Stimulated activated CD8-positive, alpha-beta memory T cell treated with anti-CD3 and anti-CD28 coated beads, Interleukin-7, amount 100 ng/mL, for 24 hours (primary cell): ENCODE measurements at places on chromosomes 7 and 10.

DNA sequence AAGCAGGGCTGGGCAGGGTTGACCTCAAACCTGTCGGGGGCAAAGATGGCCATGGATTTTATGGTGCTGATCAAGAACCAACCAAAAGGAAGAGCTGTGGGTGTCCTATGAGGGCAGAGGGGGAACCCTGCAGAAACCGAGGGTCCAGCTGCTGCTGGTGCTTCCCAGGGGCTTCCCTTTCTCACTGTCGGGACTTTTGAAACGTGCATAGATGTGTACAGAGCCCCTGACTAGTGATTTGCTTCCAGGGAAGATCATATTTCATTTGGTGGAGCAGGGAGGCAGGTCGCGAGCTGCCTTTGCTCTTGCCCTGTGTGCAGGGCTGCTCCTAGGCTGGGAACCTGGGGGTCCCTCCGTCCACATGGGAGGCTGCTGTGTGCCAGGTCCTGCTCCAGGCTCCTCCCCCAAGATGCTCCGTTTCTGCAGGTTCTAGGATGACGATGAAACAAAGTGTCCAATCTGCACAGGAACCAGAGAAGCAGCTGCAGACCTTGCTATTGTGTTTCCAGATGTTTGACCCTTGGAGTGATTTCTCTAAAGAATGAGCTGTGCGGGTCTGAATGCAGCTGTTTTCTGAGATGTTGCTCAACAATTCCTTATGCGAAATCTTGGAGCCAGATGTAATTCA, 9.4 kb upstream of the INPP5A start:
- no peak for DNase-seq

DNA sequence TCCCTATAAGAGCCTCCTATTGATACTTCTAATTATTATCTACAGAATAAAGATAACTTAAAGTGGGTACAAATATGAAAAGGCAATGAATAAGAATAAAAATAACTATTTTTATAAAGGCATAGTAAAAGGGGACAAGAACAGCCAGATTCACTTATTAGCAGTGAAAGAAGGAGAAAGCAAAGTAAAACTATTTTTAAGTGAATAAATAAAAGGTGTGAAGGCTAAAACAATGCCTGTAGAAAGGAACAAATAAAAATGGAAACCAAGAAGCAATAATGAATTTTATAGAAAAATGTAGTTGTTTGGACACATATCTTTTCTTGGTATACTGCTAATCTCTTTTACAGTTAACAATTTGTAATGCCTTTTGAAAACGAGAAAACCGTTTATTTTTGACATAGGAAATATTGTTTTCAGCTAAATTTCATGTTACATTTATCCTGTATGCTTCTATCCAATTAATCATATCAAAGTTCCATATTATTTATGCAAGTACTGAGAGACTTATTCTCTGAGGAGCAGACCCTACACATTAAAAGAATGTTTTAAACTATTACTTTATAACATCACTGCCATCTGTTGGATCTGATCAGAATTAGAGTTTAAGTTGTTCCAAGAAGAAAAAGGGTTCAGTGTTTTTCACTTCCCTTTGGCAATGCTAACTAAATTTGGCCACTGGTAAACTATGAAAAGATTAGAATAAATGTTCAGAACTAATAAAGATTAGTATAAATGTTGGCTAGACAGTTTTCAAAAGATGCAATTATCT, 59.1 kb downstream of the ARMC3 start:
- DNase-seq, result no peak

- no peak for DNase-seq
Measured at GRCh38 chr7:47100817-47101435, 481.0 kb downstream of the TNS3 start.

DNA sequence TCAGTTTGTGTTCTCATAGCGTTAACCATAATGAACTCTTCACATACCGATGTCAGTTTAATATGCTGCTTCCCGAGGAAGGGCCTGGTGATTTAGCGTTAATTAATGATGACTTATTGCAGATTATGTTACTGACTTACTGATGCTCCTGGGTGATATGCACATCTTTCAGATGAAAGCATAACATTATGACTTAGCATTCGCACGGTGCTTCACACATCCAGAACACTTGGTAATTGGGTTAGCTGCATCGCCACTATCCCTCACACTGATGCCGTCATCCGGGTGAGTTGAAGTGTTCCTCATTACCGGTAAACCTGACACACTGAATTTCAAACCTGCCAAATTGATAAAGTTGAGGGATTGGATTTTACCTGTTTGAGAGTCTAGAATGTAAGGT, 239.0 kb upstream of the PODXL start:
- no peak for DNase-seq

GRCh38 chr10:43060291-43060690, 16.6 kb upstream of the RET start:
- DNase-seq, result no peak

DNA sequence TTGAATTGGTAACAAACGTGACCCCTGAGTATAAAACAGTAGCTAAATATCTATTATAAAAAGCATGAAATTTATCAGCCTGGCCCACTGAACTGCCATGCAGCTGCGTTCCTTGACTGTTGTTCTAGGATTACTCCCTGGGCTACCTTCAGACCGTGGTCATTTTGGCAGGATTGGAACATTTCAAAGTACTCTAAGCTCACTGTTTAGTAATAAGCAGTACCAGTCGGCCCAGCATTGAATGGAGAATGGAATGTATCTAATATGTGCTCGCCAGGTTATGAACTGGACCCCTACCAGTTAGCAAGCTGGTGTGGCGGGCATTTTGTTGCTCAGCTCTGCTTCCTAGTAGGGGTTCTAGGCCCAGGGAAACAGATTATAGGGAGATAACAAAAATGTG, 112.2 kb downstream of the SEMA3C start:
- DNase-seq, result no peak

GRCh38 chr7:82697897-82698296, 254.3 kb upstream of the CACNA2D1 start:
- DNase-seq, result no peak

GRCh38 chr10:125165584-125166573, 5.5 kb upstream of the CTBP2 start:
- no peak for DNase-seq

DNA sequence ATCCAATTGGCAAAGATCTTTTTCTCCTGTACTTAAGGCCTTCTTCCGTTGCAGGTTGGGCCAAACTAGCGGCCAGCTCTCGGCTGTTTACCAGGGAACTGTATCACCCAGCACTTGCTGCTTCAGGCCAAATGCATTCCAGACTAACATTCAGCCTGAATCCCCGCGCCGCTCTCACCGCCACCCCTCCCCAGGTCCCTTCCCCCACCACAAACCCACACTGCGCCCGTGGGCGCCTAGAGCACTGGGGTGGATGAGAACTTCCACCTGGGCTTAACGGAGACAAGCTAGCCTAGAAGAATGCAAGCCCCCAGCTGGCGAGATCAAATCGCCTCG, 676 bp downstream of the TCAF1 start:
- no peak for DNase-seq

- no peak for DNase-seq
Measured at GRCh38 chr7:2893411-2893861, 49.3 kb upstream of the GNA12 start.

GRCh38 chr10:129131457-129132132, 335.4 kb upstream of the MGMT start:
- DNase-seq, result no peak

- no peak for DNase-seq
Measured at GRCh38 chr7:37960483-37960882, 40.0 kb downstream of the EPDR1 start.

DNA sequence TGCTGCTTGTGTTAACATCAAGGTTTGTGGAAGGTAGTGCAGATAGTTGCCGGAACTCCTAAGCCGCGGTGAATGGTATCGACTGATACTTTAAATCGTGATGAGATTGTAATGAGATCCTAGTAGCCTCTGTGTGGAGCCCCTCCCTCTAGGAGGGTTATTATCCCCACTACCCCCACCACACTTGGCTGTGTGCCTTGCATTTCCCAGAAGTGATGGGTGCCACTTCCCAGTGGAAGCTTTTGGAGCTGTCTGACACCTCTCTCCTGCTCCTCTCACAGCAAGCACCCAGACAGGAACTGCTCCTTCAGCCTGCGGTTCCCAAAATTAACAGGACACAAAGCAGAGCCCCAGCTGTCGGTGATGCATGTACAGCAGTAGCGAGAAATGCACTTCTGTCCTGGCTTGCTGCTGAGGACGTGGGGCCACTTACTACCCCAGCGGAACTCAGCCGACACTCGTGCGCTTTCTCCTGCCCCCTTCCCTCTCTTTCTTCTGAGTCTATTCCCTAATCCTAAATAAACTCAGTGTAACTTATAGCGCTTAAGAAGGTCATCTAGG, 52.5 kb downstream of the PRKAG2 start:
- no peak for DNase-seq

- DNase-seq, result no peak
Measured at GRCh38 chr10:104288355-104288754, 19.4 kb downstream of the GSTO2 start.

DNA sequence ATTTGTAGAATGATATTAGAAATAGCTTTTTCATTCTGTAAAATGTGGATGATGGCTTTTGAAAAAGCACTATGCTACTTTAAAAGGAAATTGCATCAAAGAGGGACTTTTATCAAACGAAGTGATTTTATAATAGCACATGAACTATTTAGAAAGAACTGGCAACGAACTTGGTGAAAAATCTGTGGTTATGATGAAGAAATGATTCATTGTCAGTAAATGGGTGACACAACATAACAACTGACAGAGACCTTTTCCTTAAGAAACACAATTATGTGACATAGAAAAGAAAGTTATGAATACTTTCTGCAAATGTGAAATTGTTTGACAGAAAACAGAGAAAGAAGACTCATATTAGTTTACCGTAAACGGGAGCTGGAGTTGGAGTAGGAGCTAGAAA, 60.7 kb upstream of the LAMB4 start:
- DNase-seq, result no peak

DNA sequence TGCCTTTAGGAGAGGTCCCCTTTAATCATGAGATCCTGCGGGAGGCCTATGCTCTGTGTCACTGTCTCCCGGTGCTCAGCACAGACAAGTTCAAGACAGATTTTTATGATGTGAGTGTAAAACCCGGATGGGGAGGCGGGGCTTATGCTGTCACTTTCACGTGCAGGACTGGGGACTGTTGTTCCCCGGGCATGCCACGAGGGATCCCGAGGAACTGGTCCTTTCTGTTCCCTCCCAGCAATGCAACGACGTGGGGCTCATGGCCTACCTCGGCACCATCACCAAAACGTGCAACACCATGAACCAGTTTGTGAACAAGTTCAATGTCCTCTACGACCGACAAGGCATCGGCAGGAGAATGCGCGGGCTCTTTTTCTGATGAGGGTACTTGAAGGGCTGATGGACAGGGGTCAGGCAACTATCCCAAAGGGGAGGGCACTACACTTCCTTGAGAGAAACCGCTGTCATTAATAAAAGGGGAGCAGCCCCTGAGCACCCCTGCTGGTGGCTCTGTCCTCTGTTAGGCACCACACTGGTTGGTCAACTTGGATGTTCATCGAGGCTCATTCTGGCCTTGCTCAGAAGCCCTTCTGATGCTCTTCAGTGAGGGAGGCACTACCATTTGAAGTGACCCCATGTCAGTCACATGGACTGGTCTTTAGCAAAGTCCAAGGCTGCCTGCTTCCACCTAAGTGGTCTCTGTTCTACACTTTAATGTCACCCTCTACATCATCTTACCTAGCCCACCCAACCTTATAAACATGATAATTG, 2.8 kb downstream of the COPS6 start:
- DNase-seq, result no peak
